ENCODE measurements at places on chromosomes 13 and 19.

DNA sequence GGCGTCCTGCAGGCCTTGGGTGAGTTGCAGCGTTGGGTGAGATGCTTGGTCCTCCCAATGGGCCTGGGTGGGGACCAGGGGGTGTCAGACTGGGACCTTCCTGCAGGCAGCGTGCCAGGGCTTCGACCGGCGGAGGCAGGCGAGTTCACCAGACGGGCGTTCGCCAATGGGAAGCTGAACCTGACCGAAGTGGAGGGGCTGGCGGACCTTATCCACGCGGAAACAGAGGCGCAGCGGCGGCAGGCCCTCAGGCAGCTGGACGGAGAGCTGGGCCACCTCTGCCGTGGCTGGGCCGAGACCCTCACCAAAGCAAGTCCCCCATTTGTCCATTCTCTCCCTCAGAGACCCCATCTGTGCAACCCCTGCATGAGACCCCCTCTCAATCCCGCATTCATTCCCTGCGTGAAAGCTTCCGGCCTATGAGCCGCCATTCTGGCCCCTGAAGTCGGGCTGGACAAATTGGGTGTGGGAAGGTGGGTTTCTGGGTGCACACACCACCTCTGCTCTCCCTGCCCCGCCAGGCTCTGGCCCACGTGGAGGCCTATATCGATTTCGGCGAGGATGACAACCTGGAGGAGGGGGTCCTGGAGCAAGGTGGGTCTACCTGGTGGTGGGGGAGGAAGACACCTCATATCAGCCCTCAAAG lies 1.2 kb downstream of the GTPBP3 start:
- no peak for DNase-seq

GRCh38 chr19:17266026-17266425 lies 1.2 kb upstream of the BABAM1 start:
- no peak for DNase-seq

GRCh38 chr19:28377077-28377476 lies 835.9 kb downstream of the UQCRFS1 start:
- no peak for DNase-seq

DNA sequence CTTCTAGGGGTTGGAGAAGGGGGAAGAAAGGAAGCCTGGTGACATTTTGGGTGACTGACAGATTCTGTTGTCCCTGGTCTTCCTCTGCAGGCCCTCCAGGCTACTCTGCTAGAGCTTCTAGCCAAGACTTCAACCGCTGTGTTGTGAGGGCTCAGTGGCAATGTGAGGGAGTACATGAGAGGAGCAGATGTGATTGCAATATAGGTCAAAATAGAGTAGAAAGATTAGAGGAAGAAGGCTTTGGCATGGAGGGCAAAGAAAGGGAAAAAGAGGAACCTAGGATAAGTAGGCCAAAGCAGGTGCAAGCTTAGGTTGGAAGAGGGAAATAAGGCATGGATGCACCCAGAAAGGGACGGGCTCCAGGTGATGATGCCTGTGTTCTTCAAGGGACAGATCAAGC lies 216.9 kb downstream of the RGCC start:
- no peak for DNase-seq

- no peak for DNase-seq
Observed at GRCh38 chr13:26540334-26540733, 17.1 kb upstream of the WASF3 start.

GRCh38 chr19:41449079-41449864 lies 6.3 kb downstream of the ERICH4 start:
- peak; percentile 59 for DNase-seq

GRCh38 chr13:46051968-46052318 lies 603 bp downstream of the ZC3H13 start:
- DNase-seq: no peak

GRCh38 chr13:91112201-91112923 lies 235.1 kb upstream of the MIR17HG start:
- DNase-seq: no peak

- DNase-seq: no peak
Observed at GRCh38 chr13:40148101-40148500, 492.6 kb downstream of the COG6 start.

- DNase-seq: no peak
Observed at GRCh38 chr19:2261438-2262172, 5.4 kb upstream of the JSRP1 start.

GRCh38 chr13:110636701-110637201 lies 21.4 kb downstream of the NAXD start:
- DNase-seq: no peak

DNA sequence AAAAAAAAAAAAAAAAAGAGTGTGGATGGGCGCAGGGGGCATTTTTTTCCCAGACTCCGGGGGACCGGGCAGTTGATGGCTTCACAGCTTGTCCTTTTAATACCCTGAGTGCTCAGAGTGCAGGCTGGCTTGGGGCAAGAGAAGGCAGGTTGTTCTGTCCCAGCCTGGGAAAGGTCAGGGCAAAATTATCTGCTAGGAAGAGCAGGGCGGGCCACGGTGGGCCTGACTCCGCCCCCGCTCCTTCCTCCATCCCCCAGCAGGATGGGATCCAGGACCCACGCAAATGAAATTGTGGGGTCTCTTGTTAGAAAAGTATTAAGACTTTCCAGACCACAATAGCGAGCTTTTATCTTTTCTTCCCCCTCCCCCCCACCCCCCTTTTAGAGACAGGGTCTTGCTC lies 70.7 kb downstream of the PTPRS start:
- DNase-seq: no peak

DNA sequence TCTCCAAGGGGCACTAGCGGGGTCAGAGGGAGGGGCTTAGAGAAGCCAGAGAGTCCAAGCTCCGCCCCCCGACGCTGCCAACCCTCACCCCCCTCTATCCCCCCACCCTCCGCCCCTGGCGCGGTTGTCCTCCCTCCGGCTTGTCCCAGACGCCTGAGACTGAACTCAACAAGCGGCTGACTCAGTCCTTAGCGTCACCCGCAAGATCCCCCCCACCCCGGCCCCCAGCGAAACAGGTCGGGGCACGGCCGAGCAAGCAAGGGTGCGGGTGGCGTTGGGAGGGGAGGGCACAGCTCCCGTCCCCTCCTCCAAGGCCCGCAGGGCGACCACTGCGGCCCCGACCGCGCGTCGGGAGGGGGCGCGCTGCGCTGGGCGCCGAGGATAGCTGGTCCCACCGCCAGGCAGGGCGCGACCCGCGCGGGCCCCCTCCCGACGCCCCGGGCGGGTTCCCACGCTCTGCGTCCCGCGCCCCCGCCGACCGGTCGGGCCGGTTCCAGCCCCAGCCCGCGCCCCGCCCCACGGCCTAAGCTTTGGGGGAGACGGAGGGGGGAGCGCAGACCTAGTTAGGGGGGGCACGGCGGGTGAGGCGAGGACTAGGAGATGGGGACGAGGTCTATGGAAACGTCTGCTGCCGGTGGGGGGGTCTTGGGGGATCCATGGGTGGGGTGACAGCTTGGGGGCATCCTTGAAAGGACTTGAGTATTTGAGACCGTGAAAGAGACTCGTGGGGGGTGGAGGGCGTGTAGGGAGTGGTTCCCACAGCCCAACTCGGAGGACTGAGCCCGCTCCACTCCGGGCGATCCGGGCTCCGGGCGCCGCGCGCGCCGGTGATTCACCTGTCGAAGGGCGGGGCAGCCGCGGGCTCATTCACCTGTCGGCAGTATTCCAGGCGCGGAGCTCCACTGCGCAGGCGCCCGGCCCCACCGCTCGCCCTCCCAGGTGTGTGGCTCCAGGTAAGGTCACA lies 5.1 kb downstream of the NOTCH3 start:
- DNase-seq: no peak

DNA sequence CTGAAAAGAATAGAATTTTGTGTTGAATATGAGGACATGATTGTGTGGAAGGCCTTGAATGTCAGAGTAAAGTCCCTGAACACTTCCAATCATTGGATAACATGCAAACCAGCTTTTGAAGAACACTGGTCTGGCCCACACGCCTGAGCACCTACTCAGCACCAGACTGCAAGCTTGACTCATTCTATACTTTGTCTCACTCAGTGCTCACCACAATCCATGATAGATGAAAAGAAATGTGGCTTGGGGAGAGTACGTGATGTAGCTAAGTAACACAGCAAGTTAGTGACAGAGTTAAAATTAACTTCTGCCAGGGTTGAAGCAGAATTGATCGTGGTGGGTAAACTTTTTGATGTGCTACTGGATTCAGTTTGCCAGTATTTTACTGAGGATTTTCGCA lies 12.0 kb downstream of the DLEU7 start:
- DNase-seq: no peak

- DNase-seq: no peak
Observed at GRCh38 chr19:6796278-6796677, 23.8 kb downstream of the VAV1 start.

DNA sequence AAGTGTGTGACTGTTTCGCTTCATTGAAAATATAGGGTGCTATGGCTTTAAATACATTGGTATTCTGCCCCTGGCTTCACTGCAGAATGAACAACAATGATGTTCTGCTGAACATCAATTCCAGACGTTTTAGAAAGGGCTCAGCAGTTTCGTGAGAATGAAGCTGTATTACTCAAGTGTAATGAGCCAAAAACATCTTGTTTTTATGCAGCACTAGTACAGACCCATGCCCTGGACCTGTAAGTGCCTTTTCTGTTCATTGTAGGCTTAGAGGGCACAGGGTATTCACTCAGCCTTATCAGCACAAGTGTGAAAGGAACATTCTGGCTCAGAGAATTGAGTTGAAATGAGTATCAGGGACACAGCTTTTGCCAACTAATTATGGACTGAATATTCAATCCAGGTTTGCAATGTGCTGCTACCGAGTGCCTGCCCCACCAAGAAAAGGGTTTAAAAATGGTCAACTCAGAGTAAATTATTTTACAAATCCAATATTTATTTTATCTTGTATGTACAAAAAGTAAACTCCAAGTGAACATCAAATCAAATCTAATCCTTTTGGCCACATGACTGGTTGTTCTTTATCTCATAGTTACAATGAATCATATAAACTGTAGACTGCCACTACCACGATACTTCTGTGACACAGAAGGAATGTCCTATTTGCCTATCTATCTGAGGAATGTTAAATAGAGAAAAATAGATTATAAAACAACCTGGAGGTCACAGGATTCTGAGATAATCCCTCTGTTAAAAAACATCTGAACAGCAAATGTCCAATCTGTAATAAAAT lies 362.8 kb downstream of the NALCN start:
- no peak for DNase-seq

GRCh38 chr13:109606520-109606919 lies 179.9 kb downstream of the IRS2 start:
- DNase-seq: no peak

DNA sequence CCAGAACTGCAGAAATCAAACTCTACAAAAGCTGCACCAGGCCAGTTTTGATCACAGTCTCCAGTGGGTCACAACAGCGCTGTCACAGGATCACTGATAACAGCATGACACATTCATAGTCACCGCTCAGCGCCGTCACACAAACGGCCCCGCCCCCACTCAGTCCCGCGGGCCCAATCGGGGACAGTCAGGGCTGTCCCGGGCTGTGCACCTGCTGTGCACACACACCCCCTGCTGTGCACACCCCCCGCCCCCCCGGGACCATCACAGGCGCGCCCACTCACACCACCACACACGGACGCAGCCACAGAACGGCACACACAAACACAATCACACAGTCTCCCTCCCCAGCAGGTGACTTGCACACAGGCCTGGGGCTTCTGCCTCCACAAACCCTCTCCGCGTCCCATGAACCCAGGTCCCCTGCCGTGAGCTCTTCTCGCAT lies 435 bp upstream of the ZNF382 start:
- DNase-seq: peak; percentile 80

GRCh38 chr13:99258946-99259345 lies 767 bp upstream of the GPR18 start:
- no peak for DNase-seq

DNA sequence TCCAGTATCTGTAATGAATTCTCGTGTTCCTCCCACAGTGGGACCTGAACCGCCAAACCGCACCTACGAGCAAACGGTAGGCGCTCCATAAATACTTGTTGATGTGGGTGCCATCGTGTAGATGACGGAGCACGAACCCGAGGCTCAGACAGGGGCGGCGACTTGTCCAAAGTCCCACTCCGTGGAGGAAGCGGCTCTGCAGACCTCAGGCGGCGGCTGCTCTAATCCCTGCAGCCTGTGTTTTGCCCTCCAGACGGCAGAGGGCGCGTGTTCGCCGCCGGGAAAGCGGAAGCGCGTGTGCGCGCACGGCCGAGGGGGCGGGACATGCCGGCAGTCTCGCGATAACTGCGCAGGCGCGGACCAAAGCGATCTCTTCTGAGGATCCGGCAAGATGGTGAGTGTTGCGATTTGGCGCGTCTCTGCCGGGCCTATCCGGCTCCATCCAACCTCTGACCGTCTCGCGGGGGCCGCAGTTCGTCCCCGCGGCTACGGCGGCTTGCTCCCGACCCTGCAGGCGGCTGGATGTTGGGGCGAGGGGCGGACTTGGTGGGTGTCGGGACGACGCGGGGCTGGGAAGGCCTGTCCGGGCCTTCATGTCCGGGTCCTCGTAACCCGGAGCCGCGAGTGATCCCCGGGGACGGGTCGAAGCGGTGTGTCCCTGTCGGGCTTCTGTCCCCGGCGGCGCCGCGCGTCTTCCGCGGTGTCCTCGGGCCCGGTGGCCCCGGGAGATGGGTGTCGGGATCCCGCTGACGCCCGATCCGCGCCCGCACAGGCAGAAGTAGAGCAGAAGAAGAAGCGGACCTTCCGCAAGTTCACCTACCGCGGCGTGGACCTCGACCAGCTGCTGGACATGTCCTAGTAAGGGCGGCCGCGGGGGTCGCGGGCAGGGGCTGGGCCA lies at the start of gene RPS15:
RPS15 (plus strand) TSS at position 362 of the 898 bp plus-strand sequence; CDS start at position 392, 30 bp downstream.
- peak; percentile 92 for DNase-seq

DNA sequence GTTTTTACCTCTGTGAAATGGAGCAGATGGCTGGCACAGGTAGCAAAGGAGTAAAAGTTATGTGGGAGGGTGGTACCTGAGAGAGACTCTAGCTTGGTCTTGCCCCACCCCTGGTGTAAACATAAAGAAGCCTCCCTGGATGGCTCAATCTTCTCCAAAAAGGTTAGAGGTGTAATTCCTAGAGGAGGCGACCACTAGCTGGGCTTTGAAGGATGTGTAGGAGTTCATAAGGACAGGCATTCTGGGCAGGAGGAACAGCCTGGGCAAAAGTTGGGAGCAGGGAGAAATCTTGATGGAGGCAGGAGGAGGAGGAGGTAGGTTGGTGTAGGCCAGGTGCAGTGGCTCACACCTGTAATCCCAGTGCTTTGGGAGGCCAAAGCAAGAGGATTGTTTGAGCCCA lies 7.8 kb upstream of the ICAM4 start:
- no peak for DNase-seq

DNA sequence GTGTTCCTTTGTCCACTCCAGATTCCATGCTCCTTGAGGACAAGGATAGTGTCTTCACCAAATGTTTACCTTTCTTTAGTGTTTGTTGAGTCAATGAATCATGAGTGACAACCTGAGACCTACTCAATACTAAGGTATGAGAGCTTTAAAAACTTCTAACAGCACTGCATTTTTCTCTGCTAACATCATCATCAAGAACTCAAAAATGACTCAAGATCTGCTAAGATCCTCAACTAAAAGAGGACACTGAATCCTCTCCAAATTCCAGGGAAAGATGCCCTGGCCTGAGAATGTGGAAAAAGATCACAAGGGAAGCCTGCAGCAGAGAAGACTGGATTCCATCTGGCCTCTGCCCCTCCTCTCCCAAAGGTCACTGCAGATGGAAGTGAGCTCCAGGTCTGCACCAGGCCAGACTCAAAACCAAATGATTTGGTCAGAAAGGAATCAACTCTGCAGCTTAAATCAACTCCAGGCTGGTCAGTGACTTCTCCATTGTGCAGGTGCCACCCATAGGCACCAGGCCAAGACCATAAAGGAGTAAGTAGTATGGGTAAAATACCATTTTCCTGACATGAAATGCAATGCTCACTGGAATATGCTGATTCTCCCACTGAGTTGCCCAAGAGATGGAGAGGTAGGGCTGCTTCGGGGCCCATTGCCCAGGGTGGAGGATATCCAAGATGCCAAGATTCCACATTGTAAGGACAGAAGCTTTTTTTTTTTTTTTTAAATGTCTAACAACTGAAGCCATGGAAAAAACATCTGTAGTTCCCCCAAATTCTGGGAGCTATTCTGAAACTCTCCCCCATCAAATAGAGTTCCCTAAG lies 89.5 kb upstream of the DOCK9 start:
- no peak for DNase-seq
